NCI-H226 (cell line): ENCODE measurements at places on chromosomes 12 and 14.

- no peak for DNase-seq
Measured at GRCh38 chr14:71319666-71320065, 412.4 kb downstream of the PCNX1 start.

DNA sequence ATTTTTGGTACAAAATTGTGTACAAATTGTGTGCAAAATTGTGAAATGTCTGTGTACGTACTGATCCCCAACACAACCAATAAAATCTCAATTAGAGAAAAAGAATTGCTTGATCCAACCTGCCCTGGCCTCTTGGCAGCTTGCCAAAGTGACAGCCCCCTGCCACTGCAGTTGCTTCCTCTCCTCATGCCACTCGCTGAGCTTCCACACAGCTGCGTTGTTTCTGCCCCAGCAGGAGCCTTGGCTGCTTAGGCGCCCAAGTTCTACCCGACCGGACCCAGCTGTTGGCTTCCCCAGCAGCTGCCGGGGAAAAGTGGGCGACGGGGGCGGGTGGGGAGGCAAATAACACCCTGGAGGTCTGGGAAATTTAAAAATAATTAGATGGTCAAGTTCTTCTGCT is 171.8 kb upstream of the ATF7IP start:
- no peak for DNase-seq

DNA sequence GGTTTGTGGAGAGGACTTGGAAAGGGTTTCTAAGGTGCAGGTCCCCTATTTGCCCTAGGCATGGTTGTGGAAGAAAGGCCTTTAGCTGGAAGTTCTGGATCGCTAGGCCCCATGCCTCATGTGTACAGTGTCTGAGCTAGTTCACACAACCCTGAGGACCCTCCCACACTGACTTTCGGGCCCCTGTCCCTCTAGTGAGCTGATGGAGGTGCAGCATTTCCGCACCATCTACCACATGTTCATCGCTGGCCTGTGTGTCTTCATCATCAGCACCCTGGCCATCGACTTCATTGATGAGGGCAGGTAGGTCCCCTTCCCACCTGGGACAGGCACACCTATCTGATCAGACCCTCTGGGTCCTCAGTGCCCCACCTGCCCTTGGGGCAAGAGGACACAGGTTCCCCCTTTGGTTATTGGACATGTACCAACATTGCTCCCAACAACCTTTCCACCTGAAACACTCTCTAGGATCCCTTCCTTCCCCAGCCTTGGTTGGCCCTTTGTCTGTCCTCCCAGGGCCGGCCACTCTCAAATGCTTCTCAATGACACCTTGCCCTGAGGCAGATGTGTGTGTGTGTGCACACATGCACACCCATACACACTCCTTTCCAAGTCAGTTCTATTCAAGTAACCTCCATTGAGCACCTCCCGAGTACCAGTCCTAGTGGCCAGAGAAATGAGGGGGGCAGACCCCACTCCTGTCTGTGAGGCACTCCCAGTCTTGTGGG is 2.6 kb downstream of the SOAT2 start:
- no peak for DNase-seq

GRCh38 chr14:89004166-89004565 is 179.7 kb downstream of the TTC8 start:
- peak; percentile 55 for DNase-seq

- no peak for DNase-seq
Measured at GRCh38 chr14:100532906-100533655, 54.1 kb downstream of the BEGAIN start.

DNA sequence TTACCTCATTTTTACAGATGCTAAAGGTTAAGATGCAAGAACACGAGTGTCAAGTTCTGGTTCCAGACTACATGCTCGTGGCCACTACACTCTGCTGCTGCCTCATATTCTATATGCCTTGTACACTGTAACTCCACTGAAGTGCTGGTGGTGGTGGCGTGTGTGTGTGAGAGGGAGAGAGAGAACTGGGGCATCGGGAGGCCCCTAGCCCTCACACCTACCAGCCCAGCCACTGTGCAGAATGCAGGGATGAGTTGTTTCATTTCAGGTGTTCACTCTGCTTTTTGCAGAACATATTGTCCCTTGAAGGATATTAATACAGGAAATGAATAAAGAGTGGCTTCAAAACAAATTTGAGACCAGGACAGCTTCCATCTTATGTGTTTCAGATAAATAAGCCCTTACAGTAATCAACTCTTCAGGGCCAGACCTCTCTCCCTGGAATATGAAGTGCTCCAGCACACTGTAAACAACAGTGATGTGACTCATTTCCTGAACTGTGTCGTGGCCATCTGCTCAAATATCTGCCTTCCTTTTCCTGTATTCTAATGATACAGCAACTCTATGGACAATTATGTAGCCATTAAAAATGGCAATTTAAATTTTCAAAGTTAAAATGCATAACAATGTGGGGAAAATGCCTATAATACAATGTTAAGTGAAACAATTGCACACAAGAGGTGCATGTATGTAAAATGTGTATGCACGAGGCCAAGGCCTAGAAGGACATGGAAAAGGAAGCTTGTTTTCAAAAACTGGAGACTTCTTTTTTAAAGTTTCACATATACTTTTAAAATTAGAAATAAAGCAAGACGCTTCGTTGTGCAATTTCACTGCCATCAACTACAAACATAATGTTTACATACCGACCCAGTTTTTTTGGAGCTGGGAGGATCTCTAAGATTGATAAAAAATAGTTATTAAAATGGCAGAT is 215.4 kb downstream of the PELI2 start:
- DNase-seq: peak; percentile 4

DNA sequence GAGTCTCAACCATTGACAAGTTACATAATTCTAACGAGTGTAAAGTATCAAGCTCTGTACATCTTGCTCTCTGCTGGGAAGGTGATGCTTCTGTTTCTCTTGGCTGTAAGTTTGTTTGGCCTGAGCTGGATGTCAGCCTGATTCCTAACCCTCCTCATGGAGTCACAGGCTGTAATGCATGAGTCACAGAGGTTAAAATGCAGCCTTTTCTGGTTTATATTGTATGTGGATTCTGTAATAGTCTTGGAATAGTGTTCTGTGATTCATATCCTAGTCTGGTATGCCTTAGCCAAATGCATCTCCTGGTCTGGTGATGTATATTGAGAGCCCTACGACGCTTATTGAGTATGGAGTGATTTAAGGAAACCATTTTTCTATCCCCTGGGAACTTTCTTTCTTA is 104.5 kb upstream of the FRMD6 start:
- peak; percentile 98 for DNase-seq

DNA sequence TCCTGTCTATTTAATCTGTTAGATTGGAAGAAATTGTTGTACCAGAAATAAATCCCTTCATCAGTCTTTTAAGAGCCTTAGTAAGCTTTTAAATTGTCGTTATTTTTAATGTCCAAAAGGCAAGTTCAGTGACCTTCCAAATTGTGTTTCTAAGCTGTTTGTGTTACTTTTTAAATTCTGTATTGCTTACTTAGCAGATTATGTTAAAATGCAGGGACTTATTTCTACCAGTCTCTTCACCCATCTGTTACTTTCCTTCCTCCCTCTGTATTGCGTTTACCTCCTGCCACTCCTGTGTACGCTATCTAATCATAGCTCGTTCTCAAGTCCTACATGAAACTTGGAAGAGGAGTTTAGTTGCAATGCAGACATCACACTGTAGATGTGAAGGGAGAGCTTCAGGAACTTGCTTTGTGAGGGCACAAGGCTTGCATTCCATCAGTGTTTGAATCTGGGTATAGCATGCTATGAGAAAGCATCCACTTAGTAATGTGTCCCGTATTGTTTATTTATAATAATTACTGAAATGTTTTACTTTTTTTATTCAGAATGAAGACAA is 406.5 kb upstream of the RGS6 start:
- DNase-seq: no peak

DNA sequence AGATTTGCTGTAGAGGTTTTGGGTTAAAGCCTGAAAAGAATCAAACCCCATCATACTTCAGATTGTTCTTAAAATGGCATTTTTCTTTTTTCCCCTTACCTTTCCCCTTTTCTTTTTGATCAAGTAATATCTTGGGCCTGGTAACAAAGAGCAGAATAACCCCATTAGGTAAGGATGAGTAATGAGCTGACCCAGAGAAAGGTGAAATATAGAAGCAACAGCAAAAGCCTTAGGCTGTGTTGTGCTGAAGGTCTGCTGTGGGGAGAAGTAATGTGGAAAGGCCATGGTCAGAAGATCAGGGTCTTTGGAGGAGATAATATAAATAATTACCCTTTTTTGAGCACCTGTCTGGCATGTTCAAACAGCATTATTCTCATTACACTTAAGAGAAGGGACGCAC is 42.3 kb downstream of the MIA2 start:
- no peak for DNase-seq

- no peak for DNase-seq
Measured at GRCh38 chr12:3518902-3519301, 27.9 kb downstream of the PRMT8 start.

DNA sequence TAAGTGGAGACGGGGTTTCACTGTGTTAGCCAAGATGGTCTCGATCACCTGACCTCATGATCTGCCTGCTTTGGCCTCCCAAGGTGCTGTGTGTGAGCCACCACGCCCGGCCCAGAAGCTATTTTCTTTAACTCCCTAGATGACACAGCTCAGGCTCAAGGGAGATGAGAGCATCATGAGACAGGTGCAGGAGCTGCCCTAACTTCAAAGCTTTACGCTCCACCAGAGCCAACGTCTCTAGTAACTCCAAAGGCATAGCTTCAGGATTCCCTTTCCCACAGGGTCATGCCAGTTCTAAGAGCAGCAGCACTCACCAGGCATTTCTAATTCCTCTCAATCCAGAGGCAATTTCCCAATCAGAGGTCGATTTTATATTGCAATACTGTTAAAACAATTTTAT is 21.0 kb downstream of the NDUFA12 start:
- DNase-seq: no peak

DNA sequence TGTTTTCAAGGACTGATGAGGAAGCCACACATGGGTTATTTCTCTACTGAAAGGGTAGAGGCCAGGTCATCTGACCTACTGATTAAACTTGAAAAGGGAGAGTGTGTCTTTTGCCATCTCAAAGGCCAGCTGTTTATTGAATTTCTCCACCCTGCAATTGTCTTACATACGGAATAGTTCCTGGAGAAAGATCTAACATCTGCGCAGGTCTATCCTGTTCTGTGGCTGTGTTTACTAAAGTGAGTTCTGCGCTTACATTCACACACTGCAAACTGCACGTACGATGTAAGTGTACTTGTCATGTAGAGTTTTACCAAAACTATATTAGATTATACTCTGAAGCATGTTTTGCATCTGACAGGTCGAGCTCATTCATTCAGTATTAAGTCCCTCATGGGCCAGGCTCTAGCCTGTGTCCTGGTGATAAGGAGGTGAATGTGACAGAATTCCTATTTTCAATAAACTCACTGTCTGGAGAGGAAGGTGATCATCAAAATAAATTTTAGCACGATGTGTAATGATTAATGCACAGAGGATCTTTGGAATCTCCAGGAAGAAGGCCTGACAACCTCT is 96.6 kb downstream of the PRKCH start:
- DNase-seq: no peak

DNA sequence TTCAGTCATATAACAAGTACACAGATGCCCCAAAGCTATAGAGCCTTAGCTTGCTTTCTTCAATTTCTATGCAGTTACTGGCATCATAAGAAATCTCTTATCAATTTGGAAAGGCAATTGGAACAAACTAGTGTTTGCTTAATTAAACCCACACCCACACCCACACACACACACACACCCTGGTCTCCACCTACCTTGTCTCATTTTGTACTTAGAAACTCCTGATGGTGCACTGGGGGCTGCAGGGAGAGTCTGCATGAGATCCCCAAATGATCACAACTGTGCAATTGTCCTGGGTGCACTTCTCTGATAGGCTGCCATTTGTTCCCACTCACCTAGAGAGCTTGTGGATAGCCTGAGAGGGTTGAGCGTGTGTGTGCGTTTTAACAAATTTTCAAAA is 40.5 kb upstream of the PTCSC3 start:
- no peak for DNase-seq

DNA sequence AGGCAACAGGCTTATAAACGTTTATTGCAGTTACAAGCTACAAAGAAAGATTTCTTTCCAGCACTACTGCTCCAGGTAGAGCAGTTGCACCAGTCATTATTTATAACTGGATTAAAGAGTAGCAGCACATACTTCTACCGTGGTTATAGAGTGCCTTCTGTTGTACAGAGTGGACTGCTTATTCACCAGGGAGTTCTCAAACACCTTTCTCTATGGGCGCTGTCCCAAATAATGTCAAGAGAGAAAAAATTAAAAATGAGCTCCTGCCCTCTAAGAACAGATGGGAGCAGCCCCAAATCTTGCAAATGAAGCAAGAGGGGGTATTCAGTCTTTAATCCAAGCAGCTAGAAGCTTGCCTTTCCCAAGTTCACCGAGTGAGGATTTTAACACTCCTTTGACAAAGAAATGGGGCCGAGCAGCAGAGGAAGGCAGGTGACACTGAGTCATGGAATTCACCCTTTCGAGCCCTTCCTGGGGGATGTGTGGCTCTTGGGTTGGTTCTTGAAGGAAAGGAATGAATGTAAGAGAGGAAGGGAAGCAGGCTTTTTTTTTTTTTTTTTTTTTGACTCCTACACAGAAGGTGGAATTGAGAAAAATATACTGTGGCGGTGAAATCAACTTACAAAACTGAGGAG is 181.2 kb downstream of the PRKCH start:
- no peak for DNase-seq

GRCh38 chr12:27140478-27140969 is 58.1 kb upstream of the C12orf71 start:
- DNase-seq: no peak

DNA sequence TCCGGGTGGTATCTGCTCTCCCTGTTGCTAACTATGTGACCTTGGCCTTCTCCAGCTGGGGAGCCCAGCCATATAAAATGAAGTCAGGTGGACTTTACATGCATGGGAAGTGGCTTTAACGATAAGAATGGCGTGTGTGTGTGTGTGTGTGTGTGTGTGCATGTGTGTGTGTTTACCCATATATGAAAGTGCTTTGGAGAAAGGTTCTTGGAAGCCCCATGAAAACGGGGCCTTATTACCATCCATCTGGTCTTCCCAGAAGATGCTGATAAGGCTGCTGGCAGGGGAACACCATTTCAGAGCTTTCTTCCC is 94.8 kb downstream of the LRRC74A start:
- no peak for DNase-seq

DNA sequence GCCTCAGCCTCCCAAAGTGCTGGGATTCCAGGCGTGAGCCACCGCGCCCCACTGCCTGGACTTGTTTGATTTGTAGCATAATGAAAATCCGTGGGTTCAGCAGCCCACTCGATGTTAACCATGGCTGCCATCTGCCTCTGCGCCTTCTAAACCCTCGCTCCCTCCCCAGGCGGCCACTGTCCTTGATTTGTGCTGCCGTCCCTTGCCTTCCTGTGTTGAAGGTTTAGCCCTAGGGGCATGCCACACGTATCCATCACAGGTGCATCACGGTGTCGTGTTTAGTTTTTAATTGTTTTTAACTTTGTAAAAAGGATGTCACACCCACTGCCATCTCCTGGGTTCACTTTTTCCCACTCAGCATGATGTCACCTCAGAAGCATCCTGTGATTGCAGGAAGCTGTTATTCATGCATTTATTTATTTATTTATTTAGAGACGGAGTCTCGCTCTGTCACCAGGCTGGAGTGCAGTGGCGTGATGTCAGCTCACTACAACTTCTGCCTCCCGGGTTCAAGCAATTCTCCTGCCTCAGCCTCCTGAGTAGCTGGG is 24.5 kb upstream of the ULK1 start:
- peak; percentile 27 for DNase-seq
